Activated naive CD4-positive, alpha-beta T cell treated with anti-CD3 and anti-CD28 coated beads, Interleukin-2, amount 50 U/mL, for 72 hours (primary cell): ENCODE measurements at places on chromosomes 12 and 14.

DNA sequence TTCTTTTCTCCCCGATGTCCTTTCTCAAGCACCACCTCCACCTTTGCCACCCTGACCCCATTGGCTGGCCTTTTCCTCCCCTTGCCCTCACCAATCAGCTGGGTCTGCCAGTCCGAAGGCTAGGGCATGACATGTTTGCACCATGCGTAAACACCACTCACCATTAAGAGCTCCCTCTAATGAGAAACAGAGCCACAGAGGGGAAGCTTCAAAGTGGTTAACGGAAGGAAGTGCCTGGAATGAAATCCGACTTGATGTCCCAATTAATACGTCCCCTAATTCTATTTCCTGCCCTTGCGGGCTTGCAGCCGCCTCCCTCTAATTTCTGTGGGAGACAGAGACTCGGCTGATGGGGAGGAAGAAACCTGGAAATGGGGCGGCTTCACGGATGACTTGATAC is 318.5 kb upstream of the TBX3 start:
- DNase-seq: no peak

GRCh38 chr14:54259821-54260220 is 137.0 kb upstream of the CDKN3 start:
- DNase-seq: no peak

- no peak for DNase-seq
These were observed 11.5 kb upstream of the TMTC2 start for GRCh38 chr12:82675246-82675645.

DNA sequence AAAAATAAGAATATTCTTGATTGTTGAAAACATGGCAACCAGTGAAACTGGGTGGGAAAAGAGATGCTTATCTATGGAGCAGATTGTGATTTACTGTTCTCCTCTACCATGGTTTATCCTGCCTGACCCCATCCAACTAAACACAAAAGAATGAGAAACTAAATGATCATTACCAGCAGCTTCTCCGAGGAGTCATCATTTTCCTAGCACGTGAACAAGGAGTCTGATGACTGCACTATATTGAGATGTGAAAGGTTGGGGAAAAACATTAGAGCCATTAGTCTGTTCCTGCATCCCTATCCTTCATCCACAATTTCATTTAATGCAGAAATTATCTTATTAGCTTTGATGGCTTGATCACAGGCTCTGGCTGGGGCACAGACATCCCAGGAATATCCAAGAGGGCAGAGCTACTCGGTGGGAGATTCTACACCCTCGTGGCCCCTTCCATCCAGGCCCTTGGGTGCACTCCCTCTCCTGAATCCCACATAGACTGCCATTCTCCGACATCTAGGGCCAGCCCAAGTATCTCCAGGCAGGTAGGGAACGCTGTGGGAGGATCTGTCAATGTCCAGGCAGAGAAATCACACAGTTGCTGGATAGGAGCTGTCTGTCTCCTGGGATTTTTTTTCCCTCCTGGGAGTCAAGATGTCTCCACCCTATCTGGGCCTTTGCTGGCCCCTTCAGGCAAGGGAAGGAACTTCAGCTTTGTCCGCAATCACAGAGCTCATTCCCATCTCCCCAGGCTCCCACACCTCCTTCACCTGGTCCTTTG is 43.3 kb upstream of the DHRS4 start:
- DNase-seq: peak; percentile 35
